ENCODE measurements at places on chromosomes 6 and 20.
A peak's percentile ranks its signal among the peaks of the same experiment; 100 is the strongest.

GRCh38 chr20:8132484-8133309 lies 631 bp downstream of the PLCB1 start:
- DNase-seq = no peak

DNA sequence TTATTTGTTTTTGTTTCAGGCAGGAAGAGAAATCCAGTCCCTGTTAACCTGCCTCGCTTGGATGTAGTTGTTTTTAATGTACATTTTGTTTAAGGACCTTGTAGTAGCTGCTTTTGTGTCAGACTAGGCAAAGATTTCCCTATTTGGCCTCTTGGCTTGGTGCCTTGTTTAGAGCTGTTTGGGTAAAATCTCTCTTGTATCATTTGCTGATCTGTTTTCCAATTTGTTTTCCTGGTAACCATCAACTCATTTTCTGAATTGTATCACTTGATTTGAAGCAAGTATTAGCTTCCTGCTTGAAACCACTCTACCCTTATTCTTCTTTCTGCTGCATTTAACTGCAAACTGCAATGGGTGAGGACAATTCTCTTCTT lies 160.7 kb downstream of the ZFAND3 start:
- no peak for DNase-seq

- DNase-seq = no peak
Measured at GRCh38 chr20:62120990-62121775, 1.1 kb upstream of the LSM14B start.

DNA sequence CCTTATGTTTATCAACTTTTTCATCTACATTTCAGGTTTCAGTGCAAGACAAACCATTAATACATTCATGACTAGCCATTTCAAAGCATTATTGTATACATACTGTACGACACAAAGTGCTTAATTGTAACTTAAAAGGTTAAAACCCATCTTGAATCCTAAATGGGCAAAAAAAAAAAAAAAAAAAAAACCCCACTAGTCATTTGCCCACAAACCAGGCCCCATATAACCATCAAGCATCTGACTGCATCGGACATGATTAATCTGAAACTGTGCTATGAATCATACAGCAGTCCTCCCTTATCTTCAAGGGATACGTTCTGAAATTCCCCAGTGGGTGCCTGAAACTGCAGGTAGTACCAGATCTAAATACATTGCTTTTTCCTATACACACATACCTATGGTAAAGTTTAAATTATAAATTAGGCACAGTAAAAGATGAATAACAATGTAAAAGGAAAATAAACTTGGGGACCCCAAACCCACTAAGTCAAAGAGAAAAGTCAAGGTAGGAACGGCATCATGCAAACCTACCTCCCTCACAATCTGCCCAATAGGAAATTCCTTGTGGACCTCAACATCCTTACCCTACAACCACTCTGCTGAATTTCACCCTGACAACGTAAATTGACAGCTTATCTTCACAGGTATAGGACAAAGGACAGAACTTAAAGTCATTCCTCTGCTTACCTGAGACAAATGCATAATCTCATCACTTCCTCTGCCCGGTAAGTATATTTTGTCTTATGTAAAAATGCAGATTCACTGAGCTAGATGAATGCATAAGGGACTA lies 14.3 kb downstream of the B4GALT5 start:
- DNase-seq = no peak

- DNase-seq = no peak
Measured at GRCh38 chr6:89045576-89045975, 35.0 kb upstream of the PNRC1 start.

- DNase-seq = no peak
Measured at GRCh38 chr20:50153153-50153499, 397 bp downstream of the PEDS1 start.

- DNase-seq = no peak
Measured at GRCh38 chr6:130882370-130882769, 55.2 kb downstream of the SMLR1 start.

GRCh38 chr6:32439602-32440214 lies at the start of gene HLA-DRA:
TSS of gene HLA-DRA (plus strand) at chr6:32439887. CDS start at chr6:32439951, 64 bp downstream.
- no peak for DNase-seq

- no peak for DNase-seq
Measured at GRCh38 chr6:74256781-74257180, 560.8 kb downstream of the CD109 start.

DNA sequence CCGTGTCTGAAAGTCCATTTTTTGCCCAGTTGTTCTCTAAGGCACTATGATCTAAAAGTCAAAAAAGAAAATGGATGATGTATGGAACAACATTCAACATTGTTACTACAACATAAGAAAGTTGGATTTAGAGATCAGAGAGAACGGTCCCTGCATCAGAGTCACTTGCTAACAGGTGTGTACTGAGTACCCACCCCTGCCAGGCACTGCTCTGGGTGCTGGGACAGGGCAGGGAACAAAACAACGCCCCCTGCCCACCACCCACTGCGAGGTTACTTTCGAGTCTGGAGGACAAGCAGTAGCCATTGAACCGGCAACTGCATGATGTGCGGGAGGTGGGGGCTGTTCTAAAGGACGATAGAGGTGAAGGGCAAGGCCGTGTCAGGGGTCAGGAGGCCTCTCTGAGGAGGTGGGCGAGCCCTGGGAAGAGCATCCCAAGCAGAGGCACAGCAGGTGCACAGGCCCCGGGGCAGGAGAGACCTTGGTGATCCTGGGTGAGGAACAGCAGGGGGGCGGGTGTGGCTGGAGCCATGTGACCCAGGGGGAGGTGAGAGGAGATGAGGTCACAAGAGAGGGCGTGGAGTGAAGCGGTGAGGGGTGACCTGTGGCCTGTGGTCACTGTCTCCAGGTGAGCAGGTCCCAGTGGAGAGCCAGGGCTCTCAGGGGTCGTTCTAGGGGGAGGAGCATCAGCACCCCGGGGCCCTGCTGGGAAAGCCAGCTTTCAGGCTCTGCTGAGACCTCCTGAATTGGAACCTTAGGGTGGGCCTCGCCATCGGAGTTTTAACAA lies 197.5 kb upstream of the SULF2 start:
- DNase-seq = no peak

- no peak for DNase-seq
Measured at GRCh38 chr6:125810445-125810844, 19.7 kb downstream of the NCOA7 start.

GRCh38 chr6:72238900-72239299 lies 352.6 kb downstream of the RIMS1 start:
- DNase-seq = no peak

- peak; percentile 53 for DNase-seq
Measured at GRCh38 chr6:169289619-169290339, 36.1 kb upstream of the THBS2 start.

DNA sequence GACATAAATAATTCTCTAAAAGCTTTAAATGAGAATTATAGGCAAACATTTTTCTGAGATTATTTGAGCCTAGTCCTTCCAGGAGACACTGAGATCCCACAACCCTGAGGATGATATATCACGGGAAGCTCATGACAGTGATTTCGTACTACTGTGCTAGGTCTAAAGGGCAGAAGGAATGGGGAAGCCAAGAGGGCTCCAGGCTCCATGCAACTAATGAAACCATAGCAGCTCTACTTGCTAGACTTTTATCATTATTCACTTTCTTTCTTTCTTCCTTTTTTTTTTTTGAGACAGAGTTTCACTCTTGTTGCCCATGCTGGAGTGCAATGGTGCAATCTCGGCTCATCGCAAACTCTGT lies 57.3 kb upstream of the SGK1 start:
- no peak for DNase-seq

DNA sequence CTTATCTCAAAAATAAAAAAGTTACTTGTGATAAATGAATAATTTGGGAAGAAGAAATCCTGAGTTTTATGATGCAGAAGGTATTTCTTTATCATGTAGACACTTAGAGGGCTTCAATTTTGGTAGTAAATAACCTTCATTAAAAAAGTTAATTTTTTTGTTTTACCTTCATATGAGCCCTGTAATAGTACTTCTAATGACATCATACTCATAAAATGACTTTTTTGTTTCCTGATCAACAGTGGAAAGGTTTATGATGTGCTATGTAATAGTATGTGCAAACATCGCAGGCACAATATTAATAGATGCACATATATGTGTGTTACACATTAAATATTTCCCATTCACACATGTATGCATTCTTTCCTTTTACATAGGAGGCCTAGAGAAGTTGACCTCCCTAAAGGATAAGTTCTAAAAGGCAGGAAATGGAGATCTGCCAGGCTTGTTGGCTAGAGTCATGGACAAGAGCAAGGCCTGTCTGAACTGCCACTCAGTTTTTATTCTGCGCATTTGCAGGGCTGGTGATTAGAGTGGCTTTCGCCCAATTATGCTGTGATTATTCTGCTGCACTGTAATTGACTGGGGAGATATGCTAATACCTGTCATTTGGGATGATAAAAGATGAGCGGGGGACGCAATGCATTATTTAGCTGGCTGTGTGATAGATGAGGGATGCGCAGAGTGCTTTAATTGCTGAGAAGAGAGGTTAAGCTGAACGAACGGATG lies 272.6 kb downstream of the TMEM242 start:
- DNase-seq = no peak

DNA sequence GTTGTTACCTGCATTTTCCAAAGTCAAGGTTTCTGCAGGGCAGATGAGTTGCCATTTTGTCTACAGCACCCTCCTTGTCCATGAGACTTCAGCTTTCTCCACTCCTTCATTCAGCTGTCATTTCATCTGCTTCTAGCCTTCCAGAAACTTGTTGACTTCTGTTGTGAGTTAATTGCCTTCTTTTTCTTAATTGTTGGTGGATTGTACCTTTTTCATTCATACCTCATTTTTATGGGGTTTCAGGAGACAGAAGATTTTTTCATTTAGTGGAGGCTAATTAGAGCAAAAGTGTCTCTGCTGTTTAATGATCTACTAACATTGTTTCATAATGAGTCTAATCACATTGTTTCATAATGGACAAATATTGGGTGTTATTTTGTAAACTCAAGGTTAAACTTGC lies 7.5 kb upstream of the SUMO4 start:
- DNase-seq = no peak

DNA sequence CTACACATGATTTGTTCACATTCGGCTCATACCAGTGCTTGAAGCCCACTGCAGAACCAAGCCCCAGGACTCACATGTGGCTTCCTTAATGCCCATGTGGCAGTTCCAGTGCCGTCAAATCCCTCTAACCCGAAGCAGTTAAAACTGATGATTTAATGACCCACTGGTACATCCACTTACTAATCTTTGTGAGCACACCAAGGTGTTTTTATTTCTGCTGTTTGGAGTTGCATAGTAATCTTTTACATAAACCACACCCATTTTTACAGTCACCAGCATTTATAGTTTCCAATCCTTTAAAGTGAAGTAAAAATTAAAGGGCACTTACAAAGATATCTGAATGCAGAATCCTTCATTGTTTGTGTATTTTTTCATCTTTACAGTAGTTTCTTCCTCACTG lies 232.0 kb downstream of the ANKRD60 start:
- no peak for DNase-seq

- no peak for DNase-seq
Measured at GRCh38 chr6:136566007-136566487, 15.8 kb upstream of the MAP7 start.

- peak; percentile 73 for DNase-seq
Measured at GRCh38 chr20:62875419-62876361, 14.1 kb upstream of the TCFL5 start.

DNA sequence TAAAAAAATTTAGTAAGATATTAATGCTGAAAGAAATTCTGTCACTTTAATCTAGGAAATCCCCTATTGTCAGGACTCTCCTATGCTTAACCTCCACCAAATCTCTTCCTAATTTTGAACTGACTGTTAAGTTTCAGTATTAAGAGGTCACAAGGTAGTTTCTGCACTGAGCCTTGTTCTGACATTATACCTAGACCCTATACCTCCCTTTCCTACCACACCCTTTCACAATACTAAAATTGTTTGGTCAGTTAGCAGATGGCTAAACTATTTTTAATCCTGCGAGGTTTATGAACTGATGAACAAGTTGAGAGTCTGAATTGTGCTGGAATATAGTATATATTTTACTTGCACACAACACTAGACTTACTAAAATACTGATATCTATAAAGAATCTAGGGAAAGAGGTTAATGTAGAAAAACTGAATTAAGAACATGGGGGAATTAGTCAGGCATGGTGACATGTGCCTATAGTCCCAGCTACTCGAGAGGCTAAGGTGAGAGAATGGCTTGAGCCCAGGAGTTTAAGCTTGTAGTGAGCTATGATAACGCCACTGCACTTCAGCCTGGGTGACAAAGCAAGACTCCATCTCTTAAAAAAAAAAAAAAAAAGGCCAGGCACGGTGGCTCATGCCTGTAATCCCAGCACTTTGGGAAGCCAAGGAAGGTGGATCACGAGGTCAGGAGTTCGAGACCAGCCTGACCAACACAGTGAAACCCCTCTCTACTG lies 51.5 kb downstream of the HBS1L start:
- DNase-seq = no peak

GRCh38 chr6:76342611-76343160 lies 270.2 kb upstream of the IMPG1 start:
- no peak for DNase-seq

GRCh38 chr6:127201321-127201720 lies 65.3 kb upstream of the RNF146 start:
- no peak for DNase-seq

DNA sequence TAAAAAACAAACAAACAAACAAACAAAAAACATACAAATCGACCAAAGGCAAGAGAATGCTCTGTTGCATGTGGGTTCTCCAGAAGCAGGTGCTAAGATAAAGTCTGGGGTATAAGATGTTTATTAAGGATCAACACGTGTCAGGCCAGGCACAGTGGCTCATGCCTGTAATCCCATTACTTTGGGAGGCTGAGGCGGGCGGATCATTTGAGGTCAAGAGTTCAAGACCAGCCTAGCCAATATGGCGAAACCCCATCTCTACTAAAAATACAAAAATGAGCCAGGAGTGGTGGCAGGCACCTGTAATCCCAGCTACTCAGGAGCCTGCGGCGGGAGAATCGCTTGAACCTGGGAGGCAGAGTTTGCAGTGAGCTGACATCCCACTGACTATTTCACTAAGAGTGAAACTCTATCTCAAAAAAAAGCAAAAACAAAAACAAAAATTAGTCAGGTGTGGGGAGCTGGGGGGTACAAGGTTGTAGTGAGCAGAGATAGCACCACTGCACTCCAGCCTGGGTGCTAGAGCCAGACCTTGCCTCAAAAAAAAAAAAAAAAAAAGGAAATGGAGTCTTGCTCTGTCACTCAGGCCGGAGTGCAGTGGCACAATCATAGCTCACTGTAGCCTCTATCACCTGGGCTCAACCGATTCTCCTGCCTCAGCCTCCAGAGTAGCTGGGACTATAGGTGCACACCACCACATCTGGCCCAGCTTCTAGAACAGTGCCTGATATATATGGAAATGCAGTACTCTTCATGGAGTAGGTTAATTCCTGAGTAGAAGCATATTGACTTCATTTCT lies 86.8 kb upstream of the JARID2 start:
- no peak for DNase-seq

DNA sequence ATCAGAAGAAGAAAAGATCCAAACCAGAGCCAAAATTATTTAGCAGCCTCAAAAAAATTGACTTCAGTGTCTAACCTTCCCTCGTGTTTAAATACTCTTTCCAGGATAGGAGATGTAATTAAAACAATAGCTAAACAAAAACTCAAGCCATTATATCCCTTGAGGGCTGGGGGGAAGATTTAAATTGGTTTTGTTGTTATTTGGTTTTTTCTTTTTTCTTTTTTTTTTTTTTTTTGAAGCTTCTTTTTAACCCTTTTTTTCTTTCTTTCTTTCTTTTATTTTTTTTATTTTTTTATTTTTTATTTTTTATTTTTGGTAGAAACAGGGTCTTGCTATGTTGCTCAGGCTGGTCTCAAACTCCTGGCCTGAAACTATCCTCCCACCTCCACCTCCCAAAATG lies 269.0 kb downstream of the KHDC1L start:
- DNase-seq = no peak

Measured in fibroblast of skin of left quadriceps (primary cell).